ENCODE measurements at places on chromosomes 12 and 14.

GRCh38 chr12:76848132-76848531 lies 30.7 kb downstream of the CSRP2 start:
- H3K27ac ChIP-seq = peak overlapping the region; percentile 67
- H3K4me1 ChIP-seq = no peaks in the 10 kb centered on the region
- no peak overlapping the region for H3K4me3 ChIP-seq
- DNase-seq = no peak
- H3K36me3 ChIP-seq = peaks cover 49% of the 10 kb centered on the region
- H3K27me3 ChIP-seq = no peaks in the 10 kb centered on the region

GRCh38 chr12:47894068-47894467 lies 10.7 kb downstream of the VDR start:
- H3K27me3 ChIP-seq = peaks cover 17% of the 10 kb centered on the region
- H3K4me3 ChIP-seq = no peak overlapping the region
- DNase-seq = no peak
- no peak overlapping the region for H3K27ac ChIP-seq
- peaks cover 3% of the 10 kb centered on the region for H3K36me3 ChIP-seq
- H3K4me1 ChIP-seq = peaks cover 8% of the 10 kb centered on the region

DNA sequence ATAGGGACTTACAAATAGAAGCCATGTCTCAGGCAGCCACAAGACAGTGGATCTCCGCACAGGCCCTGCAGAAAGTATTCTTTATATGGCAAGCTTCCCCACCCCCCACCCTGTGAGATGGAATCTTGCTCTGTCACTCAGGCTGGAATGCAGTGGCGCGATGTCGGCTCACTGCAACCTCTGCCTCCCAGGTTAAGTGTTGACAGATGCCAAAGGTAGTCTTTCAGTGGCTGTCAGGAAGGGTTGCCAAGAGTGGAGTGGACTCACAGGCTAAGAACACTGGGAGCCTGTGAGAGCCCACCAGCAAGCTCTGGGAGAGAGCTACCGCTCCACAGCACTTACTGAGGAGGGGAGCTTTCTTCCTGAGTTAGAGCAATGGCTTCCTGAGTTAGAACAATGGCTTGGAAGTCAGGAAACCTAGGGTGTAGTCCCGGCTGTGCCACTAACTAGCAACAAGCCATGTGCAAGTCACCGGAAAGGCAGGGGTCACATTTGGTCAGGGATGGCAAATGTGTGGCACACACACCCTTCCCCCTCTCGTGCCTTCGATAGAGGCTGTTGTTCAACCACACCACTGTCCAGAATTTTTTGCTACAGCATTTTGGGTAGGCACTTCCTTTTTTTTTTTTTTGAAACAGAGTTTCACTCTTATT lies 2.6 kb downstream of the RNASE1 start:
- no peak overlapping the region for H3K27ac ChIP-seq
- DNase-seq = no peak
- H3K36me3 ChIP-seq = peaks cover 4% of the 10 kb centered on the region
- H3K4me3 ChIP-seq = no peak overlapping the region

- peak; percentile 40 for DNase-seq
- H3K36me3 ChIP-seq = no peaks in the 10 kb centered on the region
- no peaks in the 10 kb centered on the region for H3K4me1 ChIP-seq
- no peak overlapping the region for H3K27ac ChIP-seq
Measured at GRCh38 chr14:77133720-77134338, 7.8 kb downstream of the ZDHHC22 start.

DNA sequence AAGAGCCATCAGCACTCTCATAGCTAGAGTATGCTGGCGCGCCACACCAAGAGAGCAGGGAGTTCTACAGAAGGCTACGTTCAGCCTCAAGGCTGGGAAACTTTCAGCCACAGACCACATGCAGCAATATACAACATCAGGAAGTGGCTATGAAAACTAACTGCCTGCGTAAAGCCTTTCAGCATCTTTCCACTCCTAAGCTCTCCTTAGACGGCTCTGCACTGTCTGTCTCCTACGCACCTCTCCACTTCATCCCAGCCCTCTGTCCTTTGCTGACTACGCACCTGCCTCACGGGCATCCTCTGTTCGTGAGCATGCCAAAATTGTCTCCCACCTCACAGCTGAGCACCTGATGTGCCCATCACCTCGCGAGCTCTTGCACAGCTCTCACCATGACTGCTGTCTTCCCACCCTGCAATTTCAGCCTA lies 9.7 kb downstream of the MPHOSPH9 start:
- peak overlapping the region; percentile 46 for H3K27ac ChIP-seq
- H3K27me3 ChIP-seq = no peaks in the 10 kb centered on the region
- H3K4me3 ChIP-seq = peak overlapping the region; percentile 57
- H3K36me3 ChIP-seq = peaks cover 53% of the 10 kb centered on the region
- peak; percentile 44 for DNase-seq
- H3K4me1 ChIP-seq = peaks cover 14% of the 10 kb centered on the region

DNA sequence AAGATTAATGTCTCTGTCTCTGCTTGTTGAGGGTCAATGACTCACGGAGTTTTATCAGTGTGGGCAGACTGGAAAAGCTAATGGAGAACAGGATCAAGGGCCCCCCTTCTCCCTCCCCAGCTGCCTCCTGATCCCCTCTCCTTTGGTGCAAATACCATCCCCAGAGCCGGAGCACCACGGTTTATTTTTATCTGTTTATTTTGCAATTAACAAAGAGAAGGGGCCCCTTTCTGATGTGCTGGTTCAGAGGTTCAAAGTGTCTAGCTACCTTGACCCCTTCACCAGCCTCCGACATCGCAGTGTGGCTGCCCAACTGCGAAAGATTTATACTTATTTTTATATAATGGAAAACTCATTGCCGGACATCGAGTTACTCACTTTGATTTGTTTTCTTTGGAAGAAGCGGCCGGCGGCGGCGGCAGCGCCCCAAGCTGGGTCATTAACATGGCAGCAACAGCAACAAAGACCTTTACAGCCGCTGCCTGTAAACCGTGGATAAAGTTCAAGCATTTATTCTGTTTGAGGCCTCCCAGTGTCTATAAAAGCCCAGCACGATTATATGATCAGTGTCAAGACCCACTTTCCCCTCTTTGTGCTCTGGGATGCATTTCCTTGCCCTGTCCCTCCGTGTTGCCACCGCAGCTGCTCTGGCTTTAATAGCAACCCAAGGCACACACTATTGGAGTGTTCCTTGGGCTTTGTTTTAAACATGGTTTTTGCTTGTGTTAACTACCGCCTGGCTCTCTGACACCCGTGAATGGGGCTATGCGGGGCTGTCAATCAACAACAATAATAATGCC lies 47.4 kb upstream of the PARP11 start:
- H3K4me1 ChIP-seq = peaks cover 3% of the 10 kb centered on the region
- peaks cover 30% of the 10 kb centered on the region for H3K27me3 ChIP-seq
- DNase-seq = no peak
- H3K27ac ChIP-seq = no peak overlapping the region
- peaks cover 3% of the 10 kb centered on the region for H3K36me3 ChIP-seq

GRCh38 chr14:67602995-67603545 lies 3.0 kb upstream of the PIGH start:
- no peak for DNase-seq
- no peak overlapping the region for H3K27ac ChIP-seq
- peaks cover 10% of the 10 kb centered on the region for H3K36me3 ChIP-seq
- no peak overlapping the region for H3K4me3 ChIP-seq
- peaks cover 14% of the 10 kb centered on the region for H3K4me1 ChIP-seq

- no peak overlapping the region for H3K27ac ChIP-seq
- peaks cover 54% of the 10 kb centered on the region for H3K27me3 ChIP-seq
- DNase-seq = no peak
- H3K36me3 ChIP-seq = no peaks in the 10 kb centered on the region
- H3K4me1 ChIP-seq = no peaks in the 10 kb centered on the region
Measured at GRCh38 chr12:64801381-64801780, 23.1 kb upstream of the TBC1D30 start.

- H3K36me3 ChIP-seq = no peaks in the 10 kb centered on the region
- peaks cover 10% of the 10 kb centered on the region for H3K4me1 ChIP-seq
- no peak overlapping the region for H3K4me3 ChIP-seq
Measured at GRCh38 chr12:75813072-75813471, 218.5 kb downstream of the PHLDA1 start.

DNA sequence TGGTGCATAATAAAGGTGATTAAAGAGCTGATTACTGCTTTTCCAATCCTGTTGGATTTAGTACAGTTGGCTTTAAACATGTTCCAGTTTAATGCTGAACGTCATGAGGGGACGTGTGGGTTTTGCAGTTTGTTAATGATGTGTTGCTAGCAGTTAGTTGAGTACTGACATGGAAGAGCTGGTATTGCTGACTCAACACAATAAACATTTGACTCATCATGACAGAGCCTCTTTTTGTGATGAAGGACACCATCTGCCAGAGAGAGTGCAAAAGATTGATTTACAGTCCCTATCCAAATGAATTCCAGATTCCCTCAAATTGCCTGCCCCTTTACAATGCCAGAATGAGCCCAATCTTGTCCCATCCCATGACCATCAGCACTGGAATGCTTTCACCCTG lies 346.2 kb upstream of the PRICKLE1 start:
- H3K4me3 ChIP-seq = no peak overlapping the region
- H3K36me3 ChIP-seq = no peaks in the 10 kb centered on the region
- H3K27me3 ChIP-seq = no peaks in the 10 kb centered on the region

DNA sequence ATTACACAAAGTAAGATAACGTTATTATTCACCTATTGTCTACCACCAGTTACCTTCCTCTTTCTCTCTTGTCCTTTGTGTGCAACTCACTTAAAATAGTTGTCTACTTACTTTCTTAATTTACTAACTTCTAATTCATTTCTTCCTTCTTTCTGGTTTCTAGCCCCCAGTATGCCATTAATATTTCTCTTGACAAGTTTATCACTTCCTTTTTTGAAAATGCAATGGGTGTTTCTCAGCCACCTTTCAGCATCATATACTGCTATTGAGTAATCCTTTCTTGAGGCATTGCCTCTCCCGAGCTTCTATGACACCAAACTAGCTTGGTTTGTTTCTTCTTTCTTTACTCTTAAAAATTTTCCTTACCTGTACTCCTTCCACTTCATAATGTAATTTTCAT lies 633.6 kb downstream of the TMTC2 start:
- no peaks in the 10 kb centered on the region for H3K27me3 ChIP-seq
- H3K4me1 ChIP-seq = no peaks in the 10 kb centered on the region
- H3K36me3 ChIP-seq = no peaks in the 10 kb centered on the region
- DNase-seq = no peak
- H3K4me3 ChIP-seq = no peak overlapping the region
- H3K27ac ChIP-seq = no peak overlapping the region

- H3K27me3 ChIP-seq = peaks cover 8% of the 10 kb centered on the region
- DNase-seq = no peak
- H3K4me1 ChIP-seq = no peaks in the 10 kb centered on the region
Measured at GRCh38 chr12:109689426-109689825, 24.2 kb upstream of the FAM222A start.

Data from effector memory CD8-positive, alpha-beta T cell (primary cell).